ENCODE measurements at places on chromosomes 6 and 20. TPM values are rescaled to one million over a fixed set of nuclear protein-coding genes. Genes with fewer than 3 reads are reported as not detected.

Gene SPTLC3
- total RNA-seq = 6.5 TPM

Gene GDAP1L1
- total RNA-seq = not detected

Gene SLC24A3
- not detected for total RNA-seq

Gene ASIP
- not detected for total RNA-seq

Gene UQCC2
- 55.8 TPM for total RNA-seq

Gene BPI
- not detected for total RNA-seq

Gene LY6G6D
- total RNA-seq = not detected

Gene C6orf132
- not detected for total RNA-seq

Gene WFDC10B
- total RNA-seq = 0.39 TPM

Gene SCAND1
- 103 TPM for total RNA-seq

Gene ZNF133
- 8.6 TPM for total RNA-seq

Gene TREML2
- total RNA-seq = not detected

Gene DUSP15
- total RNA-seq = not detected

Gene SLC17A1
- total RNA-seq = not detected

Data from HT1080 (cell line).